Activated CD4-positive, alpha-beta T cell treated with anti-CD3 and anti-CD28 coated beads, Interleukin-2, amount 50 U/mL, for 16 hours (primary cell): ENCODE measurements at places on chromosomes 16 and 17.

DNA sequence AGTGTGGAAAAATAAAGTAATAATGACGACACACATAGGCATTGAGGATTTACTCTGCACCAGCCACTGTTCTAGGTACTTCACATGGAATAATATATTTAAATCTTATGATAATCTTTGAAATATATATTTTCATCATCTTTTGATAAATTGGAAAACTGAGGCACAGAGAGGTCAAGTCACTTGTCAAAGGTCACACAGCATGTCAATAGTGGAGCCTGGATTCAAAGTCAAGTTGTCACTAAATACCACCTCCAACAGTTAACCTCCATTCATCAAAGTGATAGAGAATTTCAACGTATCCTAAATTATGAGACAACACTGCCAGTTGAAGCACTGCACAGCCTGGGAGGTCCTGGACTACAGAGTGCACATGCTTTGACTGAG, 121.7 kb downstream of the IRX5 start:
- DNase-seq = no peak

DNA sequence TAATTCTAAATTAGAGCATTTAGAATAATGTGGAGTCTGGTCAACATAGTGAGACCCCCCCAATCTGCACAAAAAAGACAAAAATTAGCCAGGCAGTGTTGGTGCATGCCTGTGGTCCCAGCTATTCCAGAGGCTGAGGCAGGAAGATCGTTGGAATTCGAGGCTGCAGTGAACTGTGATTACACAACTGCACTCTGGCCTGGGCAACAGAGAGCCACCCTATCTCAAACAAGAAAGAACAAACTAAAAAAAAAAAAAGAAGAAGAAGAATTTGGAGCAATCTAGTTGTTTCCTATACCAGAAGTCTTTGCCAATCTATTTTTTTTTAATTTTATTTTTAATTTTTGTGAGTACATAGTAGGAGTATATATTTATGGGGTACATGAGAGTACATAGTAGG, 6.0 kb downstream of the CETP start:
- DNase-seq = no peak

DNA sequence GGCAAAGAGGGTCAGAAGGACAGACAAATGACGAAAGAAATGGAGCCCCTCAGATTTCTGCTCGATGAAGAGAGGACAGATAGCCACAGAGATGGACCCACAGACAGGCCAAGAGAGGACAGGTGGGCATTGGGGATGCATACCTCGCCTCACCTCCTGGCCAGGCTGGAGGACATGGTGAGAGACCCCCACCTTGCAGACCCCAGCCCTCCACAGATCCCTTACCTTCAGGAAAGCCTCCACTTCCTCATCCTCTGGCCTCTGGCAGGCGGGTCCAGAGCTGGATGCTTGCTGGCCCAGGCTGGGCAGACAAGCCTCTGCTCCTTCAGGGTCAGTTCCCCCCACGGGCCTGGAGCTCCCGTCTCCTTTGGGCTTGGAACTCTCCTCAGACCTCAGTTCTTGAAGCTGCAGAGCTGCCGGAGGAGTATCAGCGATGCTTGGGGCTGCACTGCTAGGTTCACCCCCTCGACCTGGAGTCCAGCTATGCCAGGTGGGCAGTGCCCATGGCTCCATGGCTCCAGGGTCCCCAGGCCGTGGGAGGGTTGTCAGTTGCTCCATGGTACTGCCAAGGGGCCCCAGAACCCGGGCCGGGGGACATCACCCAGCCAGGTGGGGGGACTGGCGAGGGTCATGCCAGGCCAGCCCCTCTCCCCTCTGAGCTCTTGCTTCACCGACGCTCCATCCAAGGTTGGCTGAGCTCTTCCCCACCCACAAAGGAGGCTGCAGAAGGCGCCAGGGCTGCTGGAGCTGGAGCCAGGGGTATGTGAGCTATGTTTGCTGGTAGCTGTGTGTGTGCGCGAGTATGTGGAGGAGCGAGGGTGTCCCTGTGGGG, 1.0 kb downstream of the TSPOAP1 start:
- no peak for DNase-seq

GRCh38 chr17:41967141-41967920, 736 bp downstream of the CNP start:
- peak; percentile 35 for DNase-seq

- no peak for DNase-seq
Measured at GRCh38 chr17:16461606-16461866, 30.5 kb downstream of the LRRC75A start.

DNA sequence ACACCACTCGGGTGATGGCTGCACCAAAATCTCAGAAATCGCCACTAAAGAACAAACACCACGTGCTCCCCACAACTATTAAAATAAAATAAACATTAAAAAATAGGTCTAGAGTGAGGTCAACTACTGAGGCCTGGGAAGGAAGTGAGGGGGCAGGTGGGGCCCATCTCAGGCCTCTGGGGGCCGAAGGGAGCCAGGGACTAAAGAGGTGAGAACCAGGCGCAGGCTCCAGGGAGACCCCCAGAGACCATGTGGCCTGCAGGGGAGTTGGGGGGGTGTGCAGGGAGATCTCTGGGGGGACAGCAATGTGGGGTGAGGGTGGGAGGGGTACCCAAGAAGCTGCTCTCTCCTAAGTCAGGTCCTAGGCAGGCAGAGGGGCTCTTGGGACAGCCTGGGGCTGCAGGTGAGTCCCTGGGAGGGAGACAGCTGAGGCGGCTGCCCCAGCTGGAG, 111.3 kb upstream of the SMURF2 start:
- DNase-seq = no peak

- no peak for DNase-seq
Measured at GRCh38 chr16:12572316-12572985, 231.2 kb downstream of the CPPED1 start.

DNA sequence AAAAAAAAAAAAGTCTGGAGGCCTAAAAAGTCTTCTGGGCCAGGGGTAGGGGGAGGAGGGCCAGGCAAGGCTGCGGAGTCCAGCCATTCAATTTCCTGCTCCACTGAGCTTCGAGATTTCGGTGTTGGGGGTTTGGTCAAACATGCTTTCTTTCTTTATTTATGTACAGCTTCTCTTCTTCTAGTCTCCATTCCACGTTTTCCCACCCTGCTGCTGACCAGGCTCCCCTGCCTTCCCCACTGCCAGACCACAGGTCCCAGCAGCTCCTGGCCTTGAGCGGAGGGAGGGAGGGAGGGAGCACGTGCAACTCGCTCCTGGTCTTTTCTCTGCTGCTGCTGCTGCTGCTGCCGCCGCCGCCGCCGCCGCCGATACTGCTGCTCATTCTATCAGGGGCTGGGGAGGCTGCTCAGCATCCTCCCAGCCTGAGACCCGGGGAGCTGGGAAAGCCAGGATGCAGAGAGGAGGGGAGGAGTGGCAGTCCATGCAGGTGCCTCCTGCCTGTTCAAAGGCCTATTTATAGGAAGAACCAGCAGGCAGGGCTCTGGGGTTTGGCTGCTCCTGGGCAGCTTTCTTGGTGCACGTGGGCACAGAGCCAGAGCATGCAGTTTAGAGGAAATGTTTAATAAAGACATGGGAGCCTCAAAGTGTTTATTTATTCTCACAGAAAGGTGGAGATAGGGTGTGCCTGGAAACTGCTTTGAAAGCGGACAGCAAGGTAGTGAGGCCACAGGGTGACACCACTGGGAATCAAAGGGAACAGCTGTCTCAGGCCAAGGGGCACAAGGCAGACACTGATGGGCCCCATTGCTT, 23.4 kb upstream of the ZFHX3 start:
- DNase-seq = no peak

GRCh38 chr17:265718-266117, 84.3 kb upstream of the DOC2B start:
- DNase-seq = no peak

DNA sequence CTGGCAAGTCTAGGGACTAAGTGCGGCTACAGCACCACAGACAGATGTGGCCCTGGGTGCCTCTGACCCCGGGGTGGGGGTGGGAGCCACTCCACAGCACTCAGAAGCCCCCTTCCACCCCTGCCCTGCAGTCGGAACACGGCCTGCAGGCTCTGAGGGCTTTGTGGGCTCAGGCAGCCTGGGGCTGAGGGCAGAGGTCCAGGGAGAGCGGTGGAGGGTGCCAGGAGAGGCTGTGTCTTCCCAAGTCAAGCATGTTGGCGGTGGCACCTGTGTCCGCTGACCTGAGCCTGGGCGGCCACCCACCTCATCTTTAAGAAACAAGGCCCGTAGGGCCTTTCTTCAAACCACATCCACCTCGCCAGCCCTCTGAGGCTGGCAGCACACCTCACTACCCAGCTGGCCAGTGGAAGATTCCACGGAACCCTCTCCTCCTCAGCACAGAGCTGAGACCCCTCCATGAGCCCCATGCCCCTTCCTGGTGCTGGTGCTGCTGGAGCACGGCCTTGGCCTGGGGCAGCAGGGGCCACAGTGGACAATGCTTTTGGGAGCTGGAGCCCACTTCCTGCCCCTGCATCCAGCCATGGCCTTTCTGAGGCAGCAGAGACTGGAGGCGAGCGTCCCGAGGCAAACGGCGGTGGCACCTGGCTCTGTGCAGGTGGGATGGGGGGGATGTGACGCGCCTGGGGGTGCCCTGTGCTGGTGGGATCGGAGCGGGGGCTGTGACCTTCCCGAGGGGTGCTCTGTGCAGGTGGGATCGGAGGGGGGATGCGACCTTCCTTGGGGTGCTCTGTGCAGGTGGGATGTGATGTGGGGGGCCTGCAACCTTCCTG, 77.8 kb downstream of the ZNF778 start:
- DNase-seq = no peak

- no peak for DNase-seq
Measured at GRCh38 chr17:68867759-68868516, 87.3 kb downstream of the ABCA8 start.

- no peak for DNase-seq
Measured at GRCh38 chr16:69243479-69243878, 56.5 kb downstream of the SNTB2 start.

DNA sequence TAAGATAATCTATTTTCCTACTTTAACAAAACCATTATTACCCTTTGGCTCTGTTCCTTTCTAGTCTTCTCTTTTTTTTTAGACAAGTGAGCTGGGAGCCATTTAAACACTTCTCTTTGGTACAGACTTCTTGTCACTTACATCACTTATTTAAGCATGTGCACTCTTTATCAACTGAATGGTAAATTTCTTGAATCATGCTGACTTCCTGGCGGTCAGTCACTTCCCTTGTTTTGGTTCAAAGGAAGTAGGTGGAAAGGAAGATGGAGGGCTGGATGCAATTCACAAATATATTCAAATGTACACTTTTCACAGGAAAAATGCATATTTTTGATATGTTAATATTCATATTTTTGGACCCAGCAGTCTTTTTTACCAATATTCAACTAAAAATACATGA, 97.1 kb downstream of the ITFG1 start:
- no peak for DNase-seq

GRCh38 chr17:49121696-49122292, 10.8 kb upstream of the B4GALNT2 start:
- no peak for DNase-seq

GRCh38 chr17:4881761-4882555, 17.4 kb upstream of the C17orf107 start:
- peak; percentile 55 for DNase-seq

DNA sequence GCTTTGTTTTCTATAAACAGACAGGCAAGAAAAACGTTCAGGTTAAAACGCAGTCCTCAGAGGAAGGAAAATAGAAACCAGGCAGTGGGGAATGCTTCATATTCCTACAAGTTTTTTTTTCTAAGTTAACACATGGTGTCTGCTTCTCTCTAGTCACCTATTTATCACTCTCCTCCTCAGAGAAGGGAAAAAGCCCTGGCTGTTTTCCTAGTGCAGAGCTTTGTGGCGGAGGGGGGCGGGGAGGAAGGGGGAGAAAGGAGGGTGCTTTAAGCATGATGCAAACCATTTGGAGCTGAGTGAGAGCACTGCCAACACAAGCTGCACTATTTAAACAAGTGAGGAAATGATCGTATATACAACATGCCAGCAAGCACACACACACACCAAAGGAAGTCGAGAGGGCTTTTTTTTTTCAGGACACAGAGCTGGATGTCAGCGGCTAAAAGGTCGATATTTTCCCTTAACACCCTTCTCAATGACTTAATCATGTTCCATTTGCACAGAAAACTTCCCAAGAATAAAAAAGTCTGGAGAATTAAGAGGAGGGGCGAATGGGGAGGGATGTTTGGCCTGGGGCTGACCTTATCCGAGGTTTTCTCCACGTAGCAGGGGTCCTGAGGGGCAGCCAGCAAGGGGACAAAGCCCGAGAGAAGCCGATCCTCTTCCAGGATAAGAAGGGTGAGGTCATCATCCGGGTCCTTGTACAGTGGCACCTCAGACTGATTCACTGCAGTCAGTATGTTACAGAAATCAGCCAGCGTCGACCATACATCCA, 117.4 kb downstream of the HIC1 start:
- DNase-seq = no peak

DNA sequence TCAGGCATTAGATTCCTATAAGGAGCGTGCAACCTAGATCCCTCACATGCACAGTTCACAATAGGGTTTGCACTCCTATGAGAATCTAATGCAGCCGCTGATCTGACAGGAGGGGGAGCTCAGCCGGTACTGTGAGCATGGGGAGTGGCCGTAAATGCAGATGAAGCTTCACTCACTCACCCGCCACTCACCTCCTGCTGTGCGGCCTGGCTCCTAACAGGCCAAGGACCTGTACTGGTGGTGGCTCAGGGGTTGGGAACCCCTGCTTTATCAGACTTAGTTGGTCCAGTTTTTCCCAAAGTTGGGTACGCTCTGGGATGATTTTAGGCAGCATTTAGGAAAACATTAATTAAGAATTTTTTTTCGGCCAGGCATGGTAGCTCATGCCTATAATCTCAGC, 103.8 kb downstream of the MARF1 start:
- DNase-seq = no peak
